ENCODE measurements at places on chromosomes 3 and 15. TPM values are rescaled to one million over a fixed set of nuclear protein-coding genes. Genes with fewer than 3 reads are reported as not detected.

Gene PLXNA1
- 46.8 TPM for polyA plus RNA-seq

Gene C3orf20
- polyA plus RNA-seq = not detected

Gene FOXB1
- polyA plus RNA-seq = not detected

Gene ADGRG7
- 6.7 TPM for polyA plus RNA-seq

Gene TMEM207
- polyA plus RNA-seq = not detected

Gene RLBP1
- not detected for polyA plus RNA-seq

Gene DAPK2
- polyA plus RNA-seq = 2.5 TPM

Gene RPP25
- 1.0 TPM for polyA plus RNA-seq

Gene CD96
- polyA plus RNA-seq = 2.0 TPM

Gene CAMK2N2
- 0.14 TPM for polyA plus RNA-seq

Gene CPA3
- polyA plus RNA-seq = not detected

Gene CRYGS
- 2.0 TPM for polyA plus RNA-seq

Gene ARL14
- not detected for polyA plus RNA-seq

Gene MYEF2
- polyA plus RNA-seq = 14.7 TPM

Gene TICRR
- polyA plus RNA-seq = 3.6 TPM

Gene CYP8B1
- 0.15 TPM for polyA plus RNA-seq

Gene CAMK1
- 12.6 TPM for polyA plus RNA-seq

Gene BOC
- polyA plus RNA-seq = 54.1 TPM

Gene ZNF660
- 3.8 TPM for polyA plus RNA-seq

Gene TM6SF1
- 57.5 TPM for polyA plus RNA-seq

Gene GHSR
- polyA plus RNA-seq = not detected

Gene THRB
- polyA plus RNA-seq = 8.2 TPM

Gene PODXL2
- 10.5 TPM for polyA plus RNA-seq

Gene HDAC11
- polyA plus RNA-seq = 15.0 TPM

Gene LRRIQ4
- polyA plus RNA-seq = 0.08 TPM

Gene ZPLD1
- polyA plus RNA-seq = not detected

Gene GLDN
- polyA plus RNA-seq = 0.45 TPM

Gene IFT57
- polyA plus RNA-seq = 41.4 TPM

Gene LRRC49
- polyA plus RNA-seq = 4.9 TPM

Gene YEATS2
- polyA plus RNA-seq = 28.3 TPM

Gene TRIM42
- polyA plus RNA-seq = not detected

Gene EXD1
- not detected for polyA plus RNA-seq

Gene GPR176
- 5.4 TPM for polyA plus RNA-seq

Gene ITIH1
- not detected for polyA plus RNA-seq

Gene ZWILCH
- 20.1 TPM for polyA plus RNA-seq

Gene DAZL
- polyA plus RNA-seq = not detected

Gene XXYLT1
- 23.9 TPM for polyA plus RNA-seq

Gene GP5
- polyA plus RNA-seq = 0.73 TPM

Gene GPR149
- polyA plus RNA-seq = 0.61 TPM

Gene PRR20G
- polyA plus RNA-seq = not detected

Gene MORC1
- not detected for polyA plus RNA-seq

Gene PIERCE2
- 2.4 TPM for polyA plus RNA-seq

Gene POPDC2
- 16.0 TPM for polyA plus RNA-seq

Gene C3orf22
- polyA plus RNA-seq = not detected

Gene KLHL6
- polyA plus RNA-seq = 1.9 TPM

Gene GATA2
- 3.3 TPM for polyA plus RNA-seq

Gene ARPC4
- 82.8 TPM for polyA plus RNA-seq

Gene CMC1
- 22.1 TPM for polyA plus RNA-seq

Gene CA12
- 2.4 TPM for polyA plus RNA-seq

Gene C3orf49
- polyA plus RNA-seq = 0.77 TPM

Gene ANKUB1
- 0.16 TPM for polyA plus RNA-seq

Gene ATP13A5
- polyA plus RNA-seq = 0.36 TPM

Gene FBXW12
- polyA plus RNA-seq = 0.11 TPM

Gene TNFAIP8L3
- 1.8 TPM for polyA plus RNA-seq

Gene PIGZ
- polyA plus RNA-seq = 1.1 TPM

Gene MINAR1
- 2.2 TPM for polyA plus RNA-seq

Gene CCDC39
- 1.1 TPM for polyA plus RNA-seq

Gene COL6A5
- 0.14 TPM for polyA plus RNA-seq

Gene ARPIN
- 27.1 TPM for polyA plus RNA-seq
